ENCODE measurements at places on chromosomes 1 and 21.
A peak's percentile ranks its signal among the peaks of the same experiment; 100 is the strongest.

DNA sequence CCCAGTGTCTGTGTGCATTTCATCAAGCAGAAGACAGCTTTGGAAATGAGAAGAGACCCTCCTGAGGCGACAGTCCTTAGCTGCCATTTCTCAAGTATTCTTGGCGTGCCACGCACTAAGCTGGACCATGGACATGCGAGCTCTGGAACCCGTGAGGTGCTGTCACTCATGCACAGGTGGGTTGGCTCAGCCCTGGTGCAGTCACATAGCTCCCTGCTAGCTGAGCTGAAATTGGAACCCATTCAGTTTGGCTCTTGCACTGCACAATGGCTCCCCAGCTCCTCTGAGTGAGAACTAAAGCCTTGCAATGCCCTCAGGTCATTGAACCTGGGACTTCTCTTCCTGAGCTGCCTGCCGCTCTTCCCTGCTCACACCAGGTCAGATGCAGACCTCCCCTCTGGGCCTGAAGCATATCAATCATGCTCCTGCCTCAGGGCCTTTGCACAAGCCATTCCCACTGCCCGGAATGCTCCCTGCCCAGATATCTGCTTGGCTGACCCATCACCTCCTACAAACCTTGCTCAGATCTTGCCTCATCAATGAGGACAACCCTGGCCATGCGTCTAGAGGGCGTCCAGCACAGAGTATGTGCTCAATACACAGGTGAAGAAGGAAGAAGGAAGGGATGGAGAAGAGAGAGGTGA lies 6.3 kb upstream of the SRARP start:
- DNase-seq: no peak

DNA sequence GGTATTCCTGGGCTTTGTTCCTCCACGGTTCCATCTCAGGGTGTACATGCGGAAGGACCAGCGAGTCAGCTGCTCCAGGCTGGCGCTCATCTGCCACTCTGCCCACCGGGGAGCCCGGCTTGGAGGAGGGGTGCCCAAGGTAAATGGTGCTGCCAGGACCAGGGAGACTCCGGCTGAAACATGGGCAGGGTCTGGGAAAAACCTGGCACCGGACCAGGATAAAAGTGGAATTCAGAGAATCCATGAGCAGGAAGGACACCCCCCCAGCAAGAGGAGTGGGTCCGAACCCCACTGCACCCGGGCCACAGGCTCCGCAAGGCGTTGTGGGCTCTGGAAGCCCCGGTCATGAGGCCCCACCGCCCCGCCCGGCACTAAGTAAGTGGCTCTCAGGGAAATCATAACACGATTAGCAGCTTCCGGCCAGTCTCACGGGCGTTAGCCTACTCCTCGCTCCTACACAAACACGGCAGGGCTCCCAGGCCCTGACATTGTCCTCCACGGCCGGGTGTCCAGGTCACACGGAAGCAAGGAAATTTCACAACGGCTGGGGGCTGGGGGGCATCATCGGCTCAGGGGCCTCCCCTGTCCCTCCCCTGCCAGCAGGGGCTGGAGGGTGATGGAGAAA lies 21.1 kb downstream of the MEGF6 start:
- no peak for DNase-seq

GRCh38 chr1:204154568-204155255 lies 2.9 kb upstream of the ETNK2 start:
- DNase-seq: no peak

DNA sequence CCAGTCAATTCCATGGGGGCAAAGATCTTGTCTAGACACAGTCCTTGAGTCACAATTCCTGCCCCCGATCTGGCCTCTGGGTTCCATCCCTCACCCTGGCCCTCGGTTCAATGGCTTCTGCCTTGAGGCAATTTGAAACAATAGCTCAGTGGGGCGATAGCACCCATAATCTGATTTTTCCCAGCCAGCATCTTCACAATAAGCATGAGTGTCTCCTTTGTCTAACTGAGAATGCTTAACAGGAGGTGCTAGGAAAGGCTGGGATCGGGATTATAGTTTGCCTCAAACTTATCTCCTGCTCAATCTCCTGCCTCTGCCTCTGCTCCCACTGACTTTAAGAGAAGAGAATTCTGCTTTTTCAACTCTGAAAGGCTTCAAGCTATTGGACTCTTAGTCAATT lies 293.9 kb upstream of the PROX1 start:
- no peak for DNase-seq

DNA sequence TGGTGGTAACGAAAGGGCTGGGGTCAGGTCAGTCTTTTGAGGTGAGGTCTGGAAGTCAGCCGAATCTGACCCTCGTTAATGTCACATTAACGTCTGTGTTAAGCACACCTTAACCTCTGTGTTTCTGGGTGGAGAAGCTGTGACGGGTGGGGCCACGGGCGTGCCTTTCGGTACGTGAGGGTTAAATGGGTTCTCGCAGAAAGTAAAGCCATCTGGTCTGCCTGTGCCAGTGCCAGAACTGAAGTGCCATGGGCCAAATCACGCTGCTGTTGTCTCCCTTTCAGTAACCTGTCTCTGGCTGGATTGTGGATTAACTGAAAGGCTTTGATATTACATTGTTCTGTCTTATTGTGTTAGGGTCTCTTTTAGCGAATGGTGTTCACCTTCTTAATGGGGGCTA lies 14.4 kb downstream of the URB2 start:
- DNase-seq: no peak

GRCh38 chr1:54249819-54250435 lies 50.0 kb downstream of the MRPL37 start:
- DNase-seq: no peak

GRCh38 chr1:220123889-220124288 lies 30.0 kb downstream of the IARS2 start:
- DNase-seq: no peak

DNA sequence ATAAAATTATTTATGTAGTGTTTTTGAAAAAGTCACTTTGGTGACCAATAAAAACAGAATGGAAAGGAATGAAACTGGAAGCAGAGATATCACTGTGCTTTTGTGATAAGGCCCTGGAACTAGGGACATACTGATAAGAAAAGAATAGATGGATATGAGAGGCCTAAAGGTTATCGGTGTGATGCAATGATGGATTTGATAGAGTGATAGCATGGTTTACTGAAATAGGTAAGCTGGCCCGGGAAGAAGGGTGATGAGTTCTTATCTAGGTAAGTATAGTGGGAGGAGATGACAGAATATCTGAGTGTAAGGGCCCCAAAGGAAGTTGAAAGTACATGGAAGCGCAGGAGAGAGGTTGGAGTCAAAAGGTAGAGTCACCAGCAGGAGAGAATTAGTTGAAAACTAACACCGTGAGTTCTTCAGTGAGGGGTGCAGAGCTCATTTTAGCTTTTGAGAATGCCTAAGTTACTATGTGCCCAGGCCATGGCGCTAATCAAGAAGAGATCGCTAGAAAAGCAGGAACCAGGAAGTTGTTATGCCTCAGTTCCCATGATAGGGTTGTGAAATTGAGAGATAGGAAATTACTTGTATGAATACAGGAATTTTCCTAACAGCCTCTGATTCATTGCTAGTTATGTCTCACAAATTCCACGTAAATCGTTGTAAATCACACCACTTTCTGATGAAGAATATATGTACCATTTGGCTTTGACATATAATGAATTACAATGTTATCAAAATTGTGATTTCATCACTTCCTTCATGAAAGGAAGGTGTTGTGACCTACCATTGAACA lies 115.3 kb downstream of the PLA2G4A start:
- DNase-seq: no peak

- DNase-seq: peak; percentile 61
Observed at GRCh38 chr1:21334214-21335087, 44.2 kb upstream of the ECE1 start.

DNA sequence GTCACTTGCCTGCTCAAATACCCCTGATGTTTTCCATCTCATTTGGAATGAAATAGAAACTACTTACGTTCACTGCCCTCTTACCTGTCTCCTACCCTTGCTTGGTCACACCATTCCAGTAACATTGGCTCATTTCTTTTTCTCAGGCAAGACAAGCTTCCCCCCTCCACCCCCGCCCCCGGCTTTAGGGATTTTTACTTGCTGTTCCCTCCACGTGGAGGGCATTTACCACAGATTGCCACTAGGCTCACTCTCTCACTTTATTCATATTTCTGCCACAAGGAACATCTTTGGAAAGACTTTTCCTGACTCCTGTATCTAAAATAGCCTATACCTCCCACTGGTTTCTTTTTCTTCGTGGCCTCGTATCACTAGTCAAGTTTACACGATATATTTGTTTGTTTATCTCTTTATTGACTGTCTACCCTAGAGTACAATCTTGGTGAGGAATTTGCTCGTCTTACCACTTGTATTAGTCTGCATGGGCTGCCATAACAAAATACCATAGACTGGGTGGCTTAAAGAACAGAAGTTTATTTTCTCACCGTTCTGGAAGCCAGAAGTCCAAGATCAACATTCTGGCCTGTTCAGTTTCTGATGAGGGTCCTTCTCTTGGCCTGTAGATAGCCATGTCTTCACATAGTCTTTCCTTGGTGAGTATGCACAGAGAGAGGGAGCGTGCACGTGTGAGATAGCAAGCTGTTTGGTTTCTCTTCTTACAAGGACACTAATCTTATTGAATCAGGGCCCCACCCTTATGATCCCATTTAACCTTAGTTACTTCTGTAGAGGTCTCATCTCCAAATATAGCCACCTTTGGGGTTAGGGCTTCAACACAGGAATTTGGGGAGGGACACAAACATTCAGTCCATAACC lies 126.2 kb downstream of the NRDC start:
- DNase-seq: no peak

DNA sequence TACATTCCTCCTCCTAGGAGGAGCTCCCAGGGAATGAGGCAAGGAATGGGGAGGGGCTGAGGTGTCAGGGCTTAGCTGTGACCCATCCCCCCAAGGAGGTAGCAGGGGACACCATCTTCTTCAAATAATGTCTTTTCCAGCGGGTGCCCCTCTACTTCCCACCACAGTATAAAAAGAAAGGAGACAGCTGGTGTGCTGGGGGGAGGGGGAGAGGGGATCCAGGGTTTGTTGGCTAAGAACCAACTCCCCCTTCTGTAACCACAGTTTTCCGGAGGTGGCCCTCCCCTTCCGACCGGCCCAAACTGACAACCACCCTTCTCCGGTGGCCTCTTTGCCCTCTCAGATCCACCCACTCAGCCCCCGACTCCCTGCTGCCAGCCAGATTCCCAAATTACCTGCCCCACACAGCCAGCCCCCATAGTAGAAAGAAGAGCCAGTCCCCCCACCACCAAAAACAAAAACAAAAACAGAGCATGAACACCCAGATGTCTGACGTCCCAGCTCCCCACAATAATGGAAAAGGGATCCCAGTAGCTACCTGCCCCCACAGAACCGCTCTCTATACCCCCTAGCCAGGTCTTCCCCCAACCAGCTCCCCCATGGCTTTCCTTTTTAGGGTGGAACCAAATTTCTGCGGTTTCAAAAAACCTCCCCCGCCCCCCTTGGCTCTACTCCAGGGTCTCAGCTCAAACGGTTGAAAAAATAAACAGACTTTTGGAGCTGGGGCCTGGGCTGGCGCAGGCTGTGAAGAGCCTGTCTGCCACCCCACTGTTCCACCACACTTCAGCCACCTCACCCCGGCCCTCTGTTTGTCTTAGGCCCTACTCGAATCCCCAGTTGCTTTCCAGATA lies 2.1 kb downstream of the ARHGEF2 start:
- no peak for DNase-seq

DNA sequence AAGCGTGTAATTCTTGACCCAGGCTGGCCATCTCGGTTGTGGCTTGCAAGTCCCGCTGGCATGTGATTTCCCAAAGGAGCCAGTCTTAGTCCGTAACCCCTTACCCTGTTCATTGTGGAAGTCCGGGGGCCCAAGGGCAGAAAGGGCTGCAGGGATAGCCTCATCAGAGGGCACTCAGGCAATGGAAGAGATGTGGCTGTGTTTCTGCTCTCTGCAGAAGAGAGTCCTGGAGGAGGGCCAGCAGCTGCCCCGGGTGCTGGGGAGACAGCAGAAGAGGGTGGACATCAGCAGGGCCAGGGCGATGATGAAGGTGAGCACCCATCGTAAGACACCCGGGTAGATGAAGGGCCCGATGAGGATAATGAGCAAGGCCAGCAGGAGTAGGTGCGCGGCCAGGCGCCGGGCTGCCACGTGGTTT lies 830 bp downstream of the RNF186 start:
- no peak for DNase-seq

DNA sequence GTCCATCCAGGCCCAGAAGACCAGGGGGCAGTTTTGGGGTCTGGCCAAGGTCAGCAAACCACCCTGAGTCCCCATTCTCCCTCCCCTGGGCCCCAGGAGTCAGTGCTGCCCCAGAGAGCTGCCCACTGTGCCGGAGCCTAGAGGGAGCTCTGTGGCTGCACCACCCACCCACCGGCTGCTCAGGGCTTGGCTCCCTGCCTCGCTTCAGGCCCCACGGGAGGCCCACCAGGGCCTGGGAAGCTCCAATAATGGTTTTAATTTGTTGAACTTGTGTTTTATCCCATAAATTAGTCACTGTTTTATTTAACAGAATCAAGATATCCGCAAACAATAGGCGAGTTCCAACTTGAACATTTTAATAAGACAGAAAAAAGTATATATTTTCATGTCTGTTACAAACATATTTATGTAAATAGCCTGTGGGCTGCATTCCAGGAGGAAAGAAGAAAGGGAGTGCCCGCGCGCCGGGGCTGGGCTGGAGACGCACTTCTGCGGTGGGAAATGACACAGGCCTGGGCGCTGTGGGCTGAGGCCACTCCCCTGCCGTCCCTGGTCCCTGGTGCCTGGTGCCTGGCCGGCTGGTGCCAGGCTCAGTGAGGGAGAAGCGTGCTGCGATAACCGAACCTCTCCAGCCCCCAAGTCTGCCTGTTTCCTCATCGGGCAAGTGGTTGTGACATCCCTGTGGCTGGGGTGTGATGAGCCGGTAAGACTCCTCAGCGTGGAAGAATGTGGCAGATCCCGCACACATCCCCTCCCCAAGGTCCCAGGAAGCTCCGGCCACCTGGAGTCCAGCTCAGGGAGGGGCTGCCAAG lies 160.5 kb downstream of the PEX14 start:
- DNase-seq: no peak

DNA sequence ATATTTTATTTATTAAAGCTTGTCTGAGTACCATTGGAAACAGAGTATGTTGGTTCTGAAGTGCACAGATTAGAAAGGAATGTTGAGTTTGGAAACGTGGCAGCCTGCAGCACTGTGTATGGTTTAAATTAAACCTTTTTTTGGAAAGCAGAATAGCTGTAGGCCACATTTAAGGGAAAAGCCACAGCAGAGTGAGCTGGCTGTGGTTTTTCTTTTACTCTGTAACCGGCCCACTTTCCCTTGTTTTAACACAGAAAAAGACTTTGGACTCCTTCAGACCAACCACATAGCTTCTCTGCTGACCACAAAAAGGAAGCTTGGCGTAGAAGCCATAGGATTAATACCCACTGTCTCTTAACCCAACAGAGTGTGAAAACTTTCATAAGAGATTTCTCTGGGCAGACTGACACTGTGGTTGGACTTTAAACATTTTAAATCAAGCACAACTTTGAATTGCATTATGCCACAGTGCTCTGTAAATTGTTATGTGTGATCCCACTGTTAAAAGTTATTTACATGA lies 75.2 kb downstream of the NFIA start:
- DNase-seq: no peak

DNA sequence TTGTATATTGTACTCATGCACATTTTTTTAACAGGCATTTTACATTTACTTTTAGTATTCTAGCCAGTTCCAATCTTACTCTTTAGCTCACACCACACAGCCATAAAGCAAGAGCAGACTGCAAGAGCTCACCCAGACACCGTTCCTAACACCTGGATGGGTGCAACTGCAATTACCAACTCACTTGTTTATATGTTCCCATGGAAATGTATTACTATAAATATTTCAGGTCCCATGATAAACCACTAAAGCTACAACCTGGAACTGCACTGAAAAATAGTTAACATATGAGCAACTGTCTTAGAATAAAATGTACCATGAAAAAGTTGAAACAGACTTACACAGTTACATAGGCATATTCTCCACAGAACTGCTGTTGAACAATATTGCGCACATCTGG lies 30.8 kb downstream of the USP48 start:
- no peak for DNase-seq

- no peak for DNase-seq
Observed at GRCh38 chr1:110234691-110235090, 24.6 kb downstream of the KCNC4 start.
